ENCODE measurements at places on chromosomes 11 and 22. TPM values are rescaled to one million over a fixed set of nuclear protein-coding genes. Genes with fewer than 3 reads are reported as not detected.

MS4A1 gene
- not detected for total RNA-seq

CD248 gene
- total RNA-seq = not detected

PNPLA3 gene
- total RNA-seq = 0.29 TPM

HPX gene
- not detected for total RNA-seq

Data from PC-3 (cell line).